ENCODE measurements at places on chromosomes 16 and 17. TPM values are rescaled to one million over a fixed set of nuclear protein-coding genes. Genes with fewer than 3 reads are reported as not detected.

The RDM1 gene
- total RNA-seq: 0.36 TPM

The QRICH2 gene
- 3.6 TPM for total RNA-seq

The BCL7C gene
- 33.3 TPM for total RNA-seq

The ZNF267 gene
- total RNA-seq: 11.5 TPM

The KIF19 gene
- total RNA-seq: not detected

The ASGR2 gene
- total RNA-seq: under 0.01 TPM

The SLC7A6OS gene
- total RNA-seq: 12.3 TPM

The NRN1L gene
- total RNA-seq: not detected

The ZNF750 gene
- total RNA-seq: not detected

- H3K27me3 ChIP-seq: no peaks in the 10 kb centered on the region
- peak overlapping the region; percentile 78 for H3K27ac ChIP-seq
- H3K4me1 ChIP-seq: peaks cover 10% of the 10 kb centered on the region
- DNase-seq: peak; percentile 98
- H3K36me3 ChIP-seq: no peaks in the 10 kb centered on the region
These were observed 23.9 kb downstream of the ZNF213 start for GRCh38 chr16:3158510-3159314.

DNA sequence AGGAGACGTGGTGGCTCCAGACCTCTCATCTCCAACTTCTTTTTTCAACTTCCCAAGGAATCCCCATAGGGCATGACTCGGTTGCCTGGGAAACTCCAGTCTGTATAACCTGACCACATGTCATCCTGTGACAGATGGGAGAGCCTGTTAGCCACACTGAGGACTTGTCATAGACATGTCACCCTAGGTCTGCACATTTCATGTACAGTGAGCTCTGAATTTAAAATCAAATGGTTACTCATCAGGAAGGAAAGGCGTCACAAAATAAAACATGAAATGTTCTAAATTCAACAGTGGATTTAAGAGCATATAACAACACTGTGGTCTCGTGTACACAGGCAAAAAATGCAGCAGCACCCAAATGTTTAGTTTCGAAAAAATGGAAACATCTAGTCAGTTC is 22.2 kb upstream of the ADAMTS18 start:
- DNase-seq: no peak
- H3K4me1 ChIP-seq: peaks cover 4% of the 10 kb centered on the region
- no peaks in the 10 kb centered on the region for H3K27me3 ChIP-seq
- H3K36me3 ChIP-seq: no peaks in the 10 kb centered on the region
- peak overlapping the region; percentile 27 for H3K4me3 ChIP-seq

GRCh38 chr16:75618780-75619179 is 4.3 kb downstream of the ADAT1 start:
- H3K4me1 ChIP-seq: peaks cover 15% of the 10 kb centered on the region
- H3K27ac ChIP-seq: no peak overlapping the region
- H3K36me3 ChIP-seq: peaks cover 45% of the 10 kb centered on the region
- no peak overlapping the region for H3K4me3 ChIP-seq

DNA sequence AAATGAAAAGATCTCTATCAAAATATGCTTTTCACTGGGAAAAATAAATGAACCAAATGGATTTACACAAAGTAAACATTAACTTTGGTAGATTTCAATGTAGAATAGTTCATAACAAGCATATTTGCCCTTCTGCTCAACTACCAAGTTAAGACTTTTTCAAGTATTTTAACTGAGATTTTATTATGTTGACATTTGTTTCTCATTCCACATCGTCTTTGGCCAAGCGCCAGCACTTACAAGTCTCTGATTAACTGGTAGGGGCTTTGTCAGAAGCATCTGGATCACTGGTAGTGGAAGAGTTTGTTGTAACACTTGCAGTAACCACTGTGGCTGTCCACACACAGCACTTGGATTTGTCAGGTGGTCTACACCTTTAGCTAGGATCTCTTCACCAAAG is 22.9 kb downstream of the SLFN12L start:
- DNase-seq: no peak
- H3K4me1 ChIP-seq: no peaks in the 10 kb centered on the region
- H3K36me3 ChIP-seq: no peaks in the 10 kb centered on the region
- H3K27me3 ChIP-seq: peaks cover 18% of the 10 kb centered on the region

- H3K36me3 ChIP-seq: no peaks in the 10 kb centered on the region
- H3K27ac ChIP-seq: no peak overlapping the region
- peak; percentile 68 for DNase-seq
These were observed 22.1 kb upstream of the IL17C start for GRCh38 chr16:88616320-88616719.

- H3K36me3 ChIP-seq: no peaks in the 10 kb centered on the region
- no peak for DNase-seq
- H3K4me3 ChIP-seq: no peak overlapping the region
- no peak overlapping the region for H3K27ac ChIP-seq
- peaks cover 43% of the 10 kb centered on the region for H3K27me3 ChIP-seq
These were observed 10.3 kb upstream of the MED9 start for GRCh38 chr17:17466511-17466910.

GRCh38 chr16:3655396-3656159 is 1.1 kb downstream of the DNASE1 start:
- DNase-seq: no peak
- peaks cover 28% of the 10 kb centered on the region for H3K36me3 ChIP-seq
- H3K27ac ChIP-seq: no peak overlapping the region
- peaks cover 10% of the 10 kb centered on the region for H3K4me1 ChIP-seq
- H3K4me3 ChIP-seq: no peak overlapping the region

- H3K27me3 ChIP-seq: no peaks in the 10 kb centered on the region
- peak overlapping the region; percentile 12 for H3K4me3 ChIP-seq
- H3K4me1 ChIP-seq: peaks cover 19% of the 10 kb centered on the region
- DNase-seq: peak; percentile 72
- H3K36me3 ChIP-seq: no peaks in the 10 kb centered on the region
These were observed 16.5 kb downstream of the GLP2R start for GRCh38 chr17:9842057-9842758.

GRCh38 chr16:84455031-84455430 is 49.4 kb downstream of the MEAK7 start:
- peaks cover under 1% of the 10 kb centered on the region for H3K36me3 ChIP-seq
- no peak overlapping the region for H3K4me3 ChIP-seq
- no peaks in the 10 kb centered on the region for H3K27me3 ChIP-seq
- H3K27ac ChIP-seq: no peak overlapping the region

DNA sequence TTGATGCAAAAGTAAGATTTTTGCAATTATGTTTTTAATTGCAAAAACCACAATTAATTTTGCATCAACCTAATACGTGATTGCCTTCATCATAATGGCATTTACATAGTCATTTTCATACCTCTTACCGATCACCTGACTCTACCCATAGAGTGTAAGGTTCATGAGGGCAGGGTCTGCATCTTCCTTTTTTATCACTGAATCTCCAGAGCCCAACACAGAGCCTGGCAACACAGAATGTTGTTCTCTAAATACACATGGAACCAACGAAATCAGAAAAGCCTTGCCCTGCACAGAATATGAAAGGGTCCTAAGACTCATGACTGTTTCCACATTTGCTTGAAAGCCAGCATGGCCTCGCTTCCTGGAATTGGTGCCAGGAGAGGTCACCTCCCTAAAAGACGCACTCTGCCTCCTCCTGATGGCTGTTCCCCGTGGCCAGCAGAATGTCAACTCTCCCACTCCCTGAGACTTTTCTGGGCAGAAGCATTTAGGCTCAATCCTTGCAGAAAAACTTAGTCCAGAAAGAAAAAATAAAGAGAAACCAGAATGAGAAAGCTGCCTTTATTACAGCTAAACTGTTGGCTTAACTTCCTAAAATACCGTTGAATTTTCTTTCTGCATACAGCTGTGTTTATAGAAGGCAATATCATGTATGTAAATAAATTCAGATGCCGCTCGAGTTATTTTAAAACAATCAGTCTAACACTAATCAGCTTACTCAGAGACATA is 327.8 kb upstream of the MAF start:
- no peaks in the 10 kb centered on the region for H3K4me1 ChIP-seq
- H3K36me3 ChIP-seq: no peaks in the 10 kb centered on the region
- no peaks in the 10 kb centered on the region for H3K27me3 ChIP-seq
- no peak overlapping the region for H3K4me3 ChIP-seq

DNA sequence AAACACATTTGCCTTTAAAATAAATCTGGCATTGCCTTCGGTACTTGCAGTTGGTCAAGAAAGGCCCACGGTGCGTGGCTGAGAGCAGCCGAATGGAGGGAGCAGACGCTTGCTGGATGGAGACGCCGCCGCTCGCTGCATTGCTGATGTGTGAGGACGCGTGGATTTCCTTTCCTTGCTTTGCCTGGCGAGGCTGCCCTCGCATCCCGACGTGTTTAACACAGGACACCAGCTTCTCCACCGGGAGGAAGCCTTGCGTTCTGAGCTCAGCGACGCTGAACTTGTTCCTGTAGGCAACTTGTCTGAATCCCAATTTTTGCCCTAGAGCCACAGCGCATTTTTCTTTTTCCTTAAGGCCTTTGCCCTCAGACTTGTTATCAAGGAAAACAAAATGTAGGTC is 45.8 kb downstream of the COX4I1 start:
- no peak overlapping the region for H3K4me3 ChIP-seq
- peaks cover 8% of the 10 kb centered on the region for H3K27me3 ChIP-seq
- no peak for DNase-seq

DNA sequence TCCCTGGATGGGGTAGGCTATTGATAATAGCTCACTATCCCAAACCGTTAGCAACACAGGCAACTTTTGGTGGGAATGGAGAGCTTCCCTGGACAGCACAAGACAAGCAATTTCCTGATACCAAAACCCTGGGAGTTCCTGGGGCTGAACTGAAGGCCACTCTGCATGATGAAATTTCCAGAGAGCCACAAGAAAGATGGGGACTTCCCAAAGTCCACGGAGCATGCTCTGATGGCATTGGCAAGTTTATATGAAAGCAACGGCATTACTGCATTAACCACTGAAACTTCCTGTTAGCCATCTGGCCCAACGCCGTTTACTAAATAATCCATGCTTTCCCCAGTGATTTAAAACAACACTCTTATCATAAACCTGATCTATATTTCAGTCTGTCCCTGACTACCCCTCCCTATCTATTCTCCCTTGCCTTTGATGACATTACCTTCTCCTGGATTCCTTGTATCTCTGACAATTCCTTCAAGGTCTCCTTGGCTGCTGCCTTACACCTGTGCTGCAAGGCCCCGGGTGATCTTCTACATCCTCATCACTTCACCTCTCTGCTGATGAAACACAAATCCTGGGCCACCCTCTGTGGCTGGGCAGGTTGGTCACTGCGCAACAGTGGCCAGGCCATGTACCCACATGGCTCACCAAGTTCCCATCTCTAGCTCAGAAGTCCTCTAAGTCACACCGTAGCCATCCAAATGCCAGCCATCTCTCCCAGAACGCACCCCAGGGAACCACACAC is 108.5 kb upstream of the RCVRN start:
- no peak overlapping the region for H3K4me3 ChIP-seq
- H3K4me1 ChIP-seq: no peaks in the 10 kb centered on the region
- no peak for DNase-seq
- no peaks in the 10 kb centered on the region for H3K36me3 ChIP-seq

DNA sequence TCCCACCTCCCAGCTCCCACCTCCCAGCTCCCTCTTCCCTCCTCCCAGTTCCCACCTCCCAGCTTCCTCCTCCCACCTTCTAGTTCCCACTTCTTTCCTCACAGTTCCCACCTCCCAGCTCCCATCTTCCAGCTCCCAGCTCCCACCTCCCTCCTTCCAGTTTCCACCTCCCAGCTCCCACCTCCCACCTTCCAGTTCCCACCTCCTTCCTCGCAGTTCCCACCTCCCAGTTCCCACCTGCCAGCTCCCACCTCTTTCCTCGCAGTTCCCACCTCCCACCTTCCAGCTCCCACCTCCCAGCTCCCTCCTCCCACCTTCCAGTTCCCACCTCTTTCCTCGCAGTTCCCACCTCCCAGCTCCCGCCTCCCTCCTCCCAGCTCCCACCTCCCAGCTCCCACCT is 10.4 kb upstream of the MC1R start:
- no peaks in the 10 kb centered on the region for H3K27me3 ChIP-seq
- H3K4me3 ChIP-seq: no peak overlapping the region
- H3K27ac ChIP-seq: no peak overlapping the region

GRCh38 chr16:4393240-4393600 is 21.6 kb downstream of the VASN start:
- no peak overlapping the region for H3K4me3 ChIP-seq
- peaks cover 18% of the 10 kb centered on the region for H3K4me1 ChIP-seq
- peak overlapping the region; percentile 5 for H3K27ac ChIP-seq

GRCh38 chr17:6135996-6136395 is 65.8 kb downstream of the WSCD1 start:
- H3K36me3 ChIP-seq: no peaks in the 10 kb centered on the region
- no peak overlapping the region for H3K4me3 ChIP-seq
- no peaks in the 10 kb centered on the region for H3K4me1 ChIP-seq
- no peak for DNase-seq

- H3K36me3 ChIP-seq: no peaks in the 10 kb centered on the region
- peak; percentile 99 for DNase-seq
- H3K27me3 ChIP-seq: peaks cover 3% of the 10 kb centered on the region
- no peak overlapping the region for H3K27ac ChIP-seq
- peaks cover 2% of the 10 kb centered on the region for H3K4me1 ChIP-seq
These were observed 55.1 kb downstream of the SRCIN1 start for GRCh38 chr17:38550661-38551060.

DNA sequence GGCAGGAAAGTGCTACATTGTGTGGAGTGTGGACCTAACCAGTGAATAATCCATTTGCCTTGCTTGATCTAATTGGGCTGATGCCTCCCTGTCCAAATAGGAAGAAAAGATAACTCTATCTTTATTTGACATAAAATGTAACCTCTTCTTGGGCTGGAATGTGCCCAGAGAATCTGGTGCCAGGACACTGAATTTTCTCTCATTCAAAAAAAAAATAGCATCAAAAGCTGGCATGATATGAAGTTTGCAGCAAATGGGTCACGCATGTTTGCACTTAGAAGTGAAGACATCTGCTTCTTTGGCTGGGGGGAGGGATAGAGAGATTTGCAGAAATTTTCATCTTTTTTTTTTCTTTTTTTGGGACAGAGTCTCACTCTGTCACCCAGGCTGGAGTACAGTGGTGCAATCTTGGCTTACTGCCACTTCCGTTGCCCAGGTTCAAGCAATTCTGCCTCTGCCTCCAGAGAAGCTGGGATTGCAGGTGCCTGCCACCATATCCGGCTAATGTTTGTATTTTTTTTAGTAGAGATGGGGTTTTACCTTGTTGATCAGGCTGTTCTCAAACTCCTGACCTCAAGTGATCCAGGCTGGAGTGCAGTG is 478.2 kb upstream of the EEF2KMT start:
- H3K4me1 ChIP-seq: no peaks in the 10 kb centered on the region

DNA sequence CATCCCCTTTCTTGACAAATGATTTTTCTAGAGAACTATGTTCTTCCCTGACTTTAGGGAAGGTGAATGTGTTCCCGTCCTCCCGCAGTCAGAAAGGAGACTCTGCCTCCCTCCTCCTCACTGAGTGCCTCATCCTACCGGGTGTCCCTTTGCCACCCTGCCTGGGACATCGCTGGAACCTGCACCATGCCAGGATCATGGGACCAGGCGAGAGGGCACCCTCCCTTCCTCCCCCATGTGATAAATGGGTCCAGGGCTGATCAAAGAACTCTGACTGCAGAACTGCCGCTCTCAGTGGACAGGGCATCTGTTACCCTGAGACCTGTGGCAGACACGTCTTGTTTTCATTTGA is 7.4 kb downstream of the NAT9 start:
- peaks cover 31% of the 10 kb centered on the region for H3K4me1 ChIP-seq
- peak; percentile 82 for DNase-seq
- no peaks in the 10 kb centered on the region for H3K27me3 ChIP-seq
- H3K27ac ChIP-seq: peak overlapping the region; percentile 72
- H3K36me3 ChIP-seq: peaks cover 34% of the 10 kb centered on the region
- H3K4me3 ChIP-seq: no peak overlapping the region
